ENCODE measurements at places on chromosomes 1 and 21.

DNA sequence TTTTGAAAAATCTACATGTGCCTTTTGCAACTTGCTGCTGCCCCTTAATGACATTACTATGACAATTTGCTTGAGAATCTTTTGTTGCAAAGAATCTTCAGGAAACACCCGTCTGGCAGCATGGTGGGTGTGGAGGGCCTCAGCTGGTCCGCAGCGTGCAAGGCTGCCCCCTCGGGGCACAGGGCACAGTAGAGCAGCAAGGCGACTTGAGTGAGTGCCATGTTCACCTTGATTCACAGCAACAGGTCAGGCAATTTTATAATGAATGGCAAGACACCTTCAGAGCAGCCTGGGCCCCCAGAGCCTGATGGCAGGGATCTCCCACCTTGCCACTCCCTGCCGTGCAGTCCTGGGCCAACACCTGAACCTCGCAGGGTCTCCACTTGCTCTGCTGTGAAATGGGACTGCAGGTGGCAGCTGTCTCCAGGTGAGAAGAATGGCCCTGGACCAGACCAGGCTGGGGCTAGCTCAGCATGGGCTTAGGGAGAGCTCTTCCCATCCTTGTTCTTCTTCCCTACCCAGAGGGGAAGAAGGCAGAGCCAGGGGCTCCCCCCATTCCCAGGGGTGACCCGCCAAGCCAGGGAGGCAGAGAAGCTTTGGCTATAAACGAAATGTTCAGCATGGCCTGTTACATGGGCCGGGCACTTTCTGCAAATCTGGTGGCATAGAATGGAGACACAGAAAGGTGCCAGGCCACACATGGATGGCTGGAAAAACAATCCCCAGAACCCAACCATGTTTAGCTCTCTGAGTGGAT, 34.5 kb upstream of the ACTRT2 start:
- DNase-seq, result no peak

- no peak for DNase-seq
Observed at GRCh38 chr1:231487019-231487418, 41.5 kb upstream of the TSNAX start.

DNA sequence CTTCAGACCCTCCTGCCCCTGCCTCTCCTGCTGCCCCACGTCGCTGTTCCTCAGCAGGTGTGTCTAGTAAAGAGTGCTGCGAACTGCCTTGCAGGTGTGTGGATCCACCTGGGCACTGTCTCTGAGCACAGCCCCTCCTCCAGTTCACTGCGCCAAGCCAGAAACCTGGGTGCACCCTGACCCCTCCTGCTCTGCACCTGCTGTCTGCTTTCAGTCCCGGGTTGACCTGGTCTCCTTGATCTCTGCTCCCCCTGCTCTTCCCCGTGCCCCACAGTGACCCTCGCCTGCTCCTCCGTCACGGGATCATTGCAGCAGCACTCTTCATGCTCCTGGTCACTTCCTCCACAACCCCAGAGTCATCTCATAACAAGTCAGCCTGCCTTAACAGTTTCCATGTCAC, 6.5 kb downstream of the A3GALT2 start:
- no peak for DNase-seq

DNA sequence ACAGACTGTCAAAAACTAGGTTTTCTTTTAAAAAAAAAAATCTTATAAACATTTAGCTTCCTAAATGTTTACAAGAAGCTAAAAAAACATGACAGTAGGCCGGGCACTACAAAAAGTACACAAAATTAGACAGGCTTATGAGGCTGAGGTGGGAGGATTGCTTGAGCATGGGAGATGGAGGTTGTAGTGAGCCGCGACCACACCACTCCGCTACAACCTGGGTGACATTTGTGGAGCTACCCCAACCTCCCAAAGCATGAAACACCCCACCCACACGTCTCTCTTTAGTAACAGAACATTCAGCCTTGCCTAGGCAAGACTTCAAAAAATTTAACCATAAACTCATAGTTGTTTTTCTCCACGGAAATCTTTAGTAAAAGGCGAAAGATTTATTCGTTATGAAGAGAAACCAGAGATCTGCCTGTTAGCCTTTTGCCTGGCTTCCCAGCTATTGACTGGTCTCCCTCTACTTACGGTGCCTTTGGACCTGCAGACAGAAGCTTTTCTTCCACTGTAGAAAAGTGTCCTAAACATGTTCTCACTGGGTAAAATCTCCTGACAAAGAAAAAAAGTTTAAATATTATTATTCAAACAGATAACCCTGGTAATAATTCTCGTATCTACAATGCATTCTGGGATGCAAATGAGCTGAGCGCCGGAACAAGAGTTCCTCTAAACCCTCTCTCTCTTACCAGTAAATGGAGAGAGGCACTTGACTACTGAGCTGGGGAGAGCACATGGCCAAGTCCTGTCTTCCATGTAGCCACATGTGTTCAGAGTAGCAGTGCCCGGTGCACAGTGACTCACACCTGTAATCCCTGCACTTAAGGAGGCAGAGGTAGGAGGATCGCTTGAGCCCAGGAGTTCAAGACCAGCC, 9.2 kb downstream of the RNU5D-1 start:
- no peak for DNase-seq

DNA sequence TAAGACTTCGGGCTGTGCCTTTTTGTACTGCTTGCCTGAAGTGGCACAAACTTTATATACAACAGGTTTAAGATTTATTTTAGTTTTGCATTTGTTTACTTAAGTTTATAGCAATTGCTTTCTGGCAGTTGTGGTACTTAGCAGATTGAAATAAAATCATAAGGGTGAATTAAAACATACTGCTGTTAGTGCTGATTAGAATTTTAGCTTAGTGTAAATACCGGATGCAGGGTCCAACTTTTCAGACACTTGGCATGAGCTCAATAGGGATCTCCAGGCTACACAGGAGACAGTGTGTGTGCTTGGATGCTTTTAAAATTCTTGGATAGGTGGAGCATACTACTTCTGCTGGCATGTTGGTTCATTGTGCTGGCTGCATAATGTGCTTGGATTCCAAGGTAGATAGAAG, 159.6 kb downstream of the NFIA start:
- no peak for DNase-seq

GRCh38 chr1:215474940-215475339, 92.2 kb upstream of the KCTD3 start:
- no peak for DNase-seq

GRCh38 chr1:56881417-56881816, 26.8 kb downstream of the C8A start:
- no peak for DNase-seq

DNA sequence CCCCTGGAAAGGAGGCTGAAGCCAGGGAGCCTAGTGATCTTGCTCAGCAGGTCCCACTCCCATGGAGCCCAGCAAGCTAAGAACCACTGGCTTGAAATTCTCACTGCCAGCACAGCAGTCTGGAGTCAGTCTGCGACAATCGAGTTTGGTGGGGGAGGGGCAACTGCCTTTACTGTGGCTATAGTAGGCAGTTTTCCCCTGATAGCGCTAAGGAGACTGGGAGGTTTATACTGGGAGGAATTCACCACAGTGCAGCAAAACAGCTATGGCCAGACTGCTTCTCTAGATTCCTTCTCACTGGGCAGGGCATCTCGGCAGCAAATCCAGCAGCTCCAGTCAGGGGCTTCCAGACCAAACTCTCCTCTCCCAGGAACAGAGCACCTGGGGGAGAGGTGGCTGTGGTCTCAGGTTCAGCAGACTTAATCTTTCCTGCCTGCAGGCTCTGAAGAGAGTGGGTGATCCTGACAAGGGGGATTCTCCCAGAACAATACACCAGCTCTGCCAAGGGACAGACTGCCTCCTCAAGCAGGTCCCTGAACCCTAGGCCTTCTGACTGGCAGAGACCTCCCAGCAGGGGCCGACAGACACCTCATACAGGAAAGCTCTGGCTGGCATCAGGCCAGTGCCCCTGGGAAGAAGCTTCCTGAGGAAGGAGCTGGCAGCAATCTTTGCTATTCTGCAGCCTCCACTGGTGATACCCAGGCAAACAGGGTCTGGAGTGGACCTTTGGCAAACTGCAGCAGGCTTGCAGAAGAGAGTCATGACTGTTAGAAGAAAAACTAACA, 548.5 kb upstream of the NEGR1 start:
- no peak for DNase-seq

DNA sequence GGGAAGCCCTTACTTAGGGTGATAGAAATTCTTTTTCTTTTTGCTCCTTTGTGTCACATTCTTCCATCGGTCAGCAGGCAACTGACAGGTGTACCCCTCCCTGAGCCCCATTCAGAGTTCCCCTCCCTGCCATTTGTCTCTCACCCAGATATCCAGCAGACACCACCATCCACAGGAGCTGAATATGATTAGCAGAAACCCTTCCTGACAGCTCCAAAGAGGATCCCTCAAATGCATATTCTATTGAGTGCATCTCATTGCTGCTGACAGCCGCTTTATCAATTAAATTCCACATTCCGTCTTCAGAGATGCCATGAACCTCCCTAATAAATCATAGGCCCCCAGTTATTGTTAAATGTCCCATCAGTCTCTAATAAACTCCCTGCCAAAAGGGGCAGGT, 6.1 kb upstream of the DDX20 start:
- no peak for DNase-seq

DNA sequence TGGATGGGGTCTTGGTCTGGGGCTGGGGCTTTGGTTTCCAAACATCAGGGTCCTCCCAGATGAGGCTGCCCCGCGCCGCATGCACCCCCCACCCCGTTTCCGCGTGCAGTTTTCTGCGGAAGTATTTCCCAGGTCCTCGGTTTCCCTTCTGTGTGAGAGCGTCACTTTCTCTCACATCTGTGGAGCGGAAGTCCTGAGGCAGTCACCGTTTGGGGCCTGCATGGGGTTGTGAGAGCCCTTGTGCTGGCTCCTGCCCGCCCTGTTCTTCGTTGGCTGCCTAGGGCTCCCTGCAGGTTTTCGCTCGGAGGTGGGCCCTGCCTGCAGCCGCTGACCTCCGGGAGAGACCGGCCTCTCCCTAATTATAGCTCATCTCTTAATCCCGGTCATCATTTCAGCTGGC, 88.0 kb downstream of the GALNT2 start:
- no peak for DNase-seq

DNA sequence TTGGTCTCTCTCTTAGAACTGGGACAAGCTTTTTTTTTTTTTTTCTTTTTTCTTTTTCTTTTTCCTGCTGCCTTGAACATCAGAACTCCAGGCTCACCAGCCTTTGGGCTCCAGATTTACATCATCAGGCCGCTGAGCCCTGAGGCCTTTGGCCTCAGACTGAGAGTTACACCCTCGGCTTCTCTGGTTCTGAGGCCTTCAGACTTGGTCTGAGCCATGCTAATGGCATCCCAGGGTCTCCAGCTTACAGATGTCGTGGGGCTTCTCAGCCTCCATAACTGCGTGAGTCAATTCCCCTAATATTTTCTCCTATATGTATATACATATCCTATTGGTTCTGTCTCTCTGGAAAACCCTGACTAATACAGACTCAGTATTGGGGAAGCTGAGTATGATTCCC, 36.5 kb upstream of the RC3H1 start:
- DNase-seq, result no peak

GRCh38 chr1:58304346-58304975, 242.1 kb downstream of the OMA1 start:
- DNase-seq, result no peak
